Stimulated activated CD8-positive, alpha-beta memory T cell treated with anti-CD3 and anti-CD28 coated beads, Interleukin-4, amount 100 ng/mL, for 4 hours (primary cell): ENCODE measurements at places on chromosomes 4 and X.

GRCh38 chr4:164847967-164848649 lies 28.9 kb upstream of the APELA start:
- DNase-seq = no peak

DNA sequence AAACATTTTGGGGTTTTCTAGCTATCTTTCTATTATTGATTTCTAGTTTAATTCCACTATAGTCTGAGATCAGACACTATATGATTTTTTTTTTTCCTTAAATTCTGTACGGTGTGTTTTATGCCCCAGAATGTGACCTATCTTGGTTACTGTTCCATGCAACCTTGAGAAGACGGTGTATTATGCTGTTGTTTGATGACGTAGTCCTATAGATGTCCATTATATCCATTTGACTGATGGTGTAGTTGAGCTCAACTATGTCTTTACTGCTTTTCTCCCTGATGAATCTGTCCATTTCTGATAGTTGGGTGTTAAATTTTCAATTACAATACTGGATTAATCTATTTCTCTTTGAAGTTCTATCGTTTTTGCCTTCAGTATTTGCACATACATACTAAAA lies 212.5 kb downstream of the NDST4 start:
- no peak for DNase-seq

DNA sequence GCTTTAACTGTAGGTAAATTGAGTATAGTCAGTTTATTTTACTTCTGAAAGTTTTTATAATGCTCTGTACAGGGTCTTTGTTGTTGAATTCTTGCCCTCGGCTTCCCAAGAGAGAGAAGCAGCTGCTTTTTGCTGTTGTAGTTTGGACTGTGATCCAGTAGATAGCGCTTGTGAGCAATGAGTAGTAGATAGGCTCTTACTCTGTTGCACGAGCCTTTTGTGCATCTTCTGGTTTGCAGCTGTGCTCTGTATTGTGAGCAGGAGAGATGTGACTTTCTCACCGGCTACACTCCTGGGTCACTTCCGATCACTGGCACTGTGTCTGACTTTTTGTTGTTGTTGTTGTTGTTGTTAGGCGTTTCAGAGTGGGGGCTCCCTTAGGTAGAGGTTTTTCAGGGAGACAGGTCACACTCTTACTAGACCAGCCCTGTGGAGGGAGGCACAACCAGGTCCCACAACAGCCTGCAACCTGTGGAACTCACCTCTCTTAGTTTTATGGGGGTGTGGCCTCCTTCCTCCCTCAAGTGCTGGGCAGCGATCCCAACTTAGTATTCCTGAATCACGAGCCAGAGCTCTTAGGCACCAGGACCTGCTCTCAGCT lies 822.1 kb upstream of the GALNTL6 start:
- no peak for DNase-seq

DNA sequence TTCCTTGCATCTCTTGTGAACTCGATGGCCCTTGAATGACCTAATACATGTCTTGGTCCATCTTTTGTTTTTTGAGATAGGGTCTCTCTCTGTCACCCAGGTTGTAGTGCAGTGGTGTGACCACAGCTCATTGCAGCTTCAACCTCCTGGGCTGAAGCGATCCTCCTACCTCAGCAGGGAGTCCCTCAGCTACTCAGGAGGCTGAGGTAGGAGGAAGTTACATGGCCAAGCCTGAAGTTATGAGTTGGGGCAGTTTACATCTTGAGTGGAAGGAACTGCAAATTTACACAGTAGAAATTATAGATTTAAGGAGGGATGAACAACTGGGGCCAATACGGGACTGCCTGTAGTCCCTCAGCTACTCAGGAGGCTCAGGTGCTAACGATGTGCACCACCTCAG lies 97.2 kb upstream of the METTL14 start:
- no peak for DNase-seq

GRCh38 chr4:181956512-181956911 lies 286.7 kb upstream of the TENM3 start:
- DNase-seq = no peak

- no peak for DNase-seq
Observed at GRCh38 chr4:24476282-24476681, 108.1 kb downstream of the DHX15 start.

DNA sequence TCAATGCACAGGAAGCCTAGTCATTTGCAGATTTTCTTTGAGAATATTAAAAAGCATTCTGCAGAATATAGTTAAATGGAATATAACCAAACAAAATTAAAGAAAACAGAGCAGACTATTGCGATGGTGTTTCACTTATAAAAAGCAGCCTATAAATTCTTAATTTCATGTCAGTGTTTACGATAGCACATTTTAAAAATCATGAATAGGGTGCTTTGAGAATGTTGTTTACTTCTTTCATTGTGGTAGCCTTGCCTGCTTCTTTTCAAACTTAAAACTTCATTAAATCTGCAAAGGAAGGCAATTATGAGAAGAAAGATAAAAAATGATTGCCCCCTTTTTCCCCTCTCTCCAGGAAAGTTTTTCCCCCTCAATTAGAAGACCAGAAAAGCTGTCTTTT lies 748.6 kb downstream of the CCSER1 start:
- no peak for DNase-seq

DNA sequence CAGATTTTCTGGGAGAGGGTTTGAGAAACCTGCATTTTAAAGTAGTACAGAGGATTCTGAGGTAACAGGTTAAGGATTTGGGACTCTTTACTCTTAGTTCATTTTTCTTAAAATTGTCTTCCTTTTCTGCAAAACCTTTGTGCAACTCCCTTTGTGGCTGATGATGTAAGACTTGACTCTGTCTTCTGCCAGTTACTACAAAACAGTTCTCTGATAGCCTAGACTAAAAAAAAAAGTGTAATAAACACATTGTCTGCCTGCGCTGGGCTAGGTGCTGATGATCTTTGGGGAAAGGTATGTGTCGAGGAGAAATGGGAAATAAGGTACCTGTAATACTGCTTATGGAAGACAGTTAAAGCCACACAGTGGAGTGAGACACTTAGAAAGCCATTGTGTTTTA lies 28.7 kb downstream of the IL13RA1 start:
- DNase-seq = no peak

GRCh38 chr4:84914686-84915395 lies 51.6 kb downstream of the WDFY3 start:
- DNase-seq = no peak

GRCh38 chr4:136838607-136839006 lies 693.7 kb downstream of the PCDH18 start:
- DNase-seq = no peak

- no peak for DNase-seq
Observed at GRCh38 chr4:95428291-95429070, 120.3 kb downstream of the UNC5C start.

DNA sequence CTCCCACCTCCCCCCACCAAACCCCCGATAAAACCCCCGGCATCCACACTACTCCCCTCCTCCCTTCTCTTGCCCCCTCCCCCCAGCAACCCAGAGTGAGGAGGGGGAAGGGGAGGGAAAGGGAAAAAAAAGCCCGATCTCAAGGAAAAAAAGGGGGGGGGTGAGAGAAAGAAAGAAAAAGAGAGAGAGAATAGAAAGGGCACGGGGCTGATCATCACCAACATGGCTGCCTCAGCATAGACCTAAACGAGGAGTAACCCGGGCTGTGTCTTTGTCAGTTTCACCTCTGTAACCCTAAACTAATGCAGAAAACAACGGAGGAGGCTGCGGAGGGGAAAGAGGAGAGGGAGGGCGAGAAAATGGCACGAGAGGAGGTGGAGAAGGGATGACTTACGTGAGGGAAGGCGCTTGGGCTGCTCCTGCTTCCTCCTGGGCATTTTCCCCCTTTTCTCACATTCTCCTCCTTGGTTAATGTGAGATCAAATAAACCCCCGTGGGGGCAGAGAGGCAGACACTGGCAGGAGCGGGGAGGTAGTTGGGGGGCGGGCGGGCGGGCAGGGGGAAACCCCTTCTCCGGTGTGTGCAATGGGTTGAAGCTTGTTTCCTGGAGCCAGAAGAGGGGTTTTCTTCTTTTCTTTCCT lies 532 bp downstream of the ZNF827 start:
- DNase-seq = peak; percentile 10

DNA sequence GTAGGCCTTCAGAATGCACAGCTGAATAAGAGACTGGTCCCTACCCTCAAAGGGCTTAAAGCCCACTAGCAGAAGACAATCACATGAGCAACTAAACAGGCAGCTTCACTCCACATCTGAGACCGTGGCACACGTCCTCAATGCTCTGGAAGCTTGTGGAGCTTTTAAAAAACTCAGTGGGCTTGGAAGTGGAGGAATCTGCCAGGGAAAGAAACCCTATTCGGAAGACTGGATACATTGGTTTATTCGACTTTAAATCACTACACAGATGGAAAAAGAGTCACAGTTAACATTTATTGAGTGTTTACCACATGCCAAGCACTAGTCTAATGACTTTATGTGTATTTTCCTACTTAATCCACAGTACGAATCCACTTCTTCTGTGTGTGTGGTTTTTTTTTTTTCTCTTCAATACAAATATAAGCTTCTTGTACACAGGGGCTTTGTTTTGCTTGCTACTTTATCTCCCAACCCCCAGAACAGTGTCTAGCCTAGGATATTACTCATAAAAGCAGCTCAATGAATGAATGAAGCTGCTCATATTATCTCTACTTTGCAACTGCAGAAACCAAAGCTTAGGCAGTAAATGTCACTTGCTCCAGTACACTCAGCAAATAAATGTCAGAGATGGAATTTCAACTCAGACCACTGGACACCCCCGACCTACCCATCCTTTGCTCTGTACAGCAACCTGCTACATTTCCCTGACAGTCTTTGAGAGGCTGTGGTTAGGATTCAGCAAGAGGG lies 137.7 kb downstream of the LDB2 start:
- DNase-seq = no peak

DNA sequence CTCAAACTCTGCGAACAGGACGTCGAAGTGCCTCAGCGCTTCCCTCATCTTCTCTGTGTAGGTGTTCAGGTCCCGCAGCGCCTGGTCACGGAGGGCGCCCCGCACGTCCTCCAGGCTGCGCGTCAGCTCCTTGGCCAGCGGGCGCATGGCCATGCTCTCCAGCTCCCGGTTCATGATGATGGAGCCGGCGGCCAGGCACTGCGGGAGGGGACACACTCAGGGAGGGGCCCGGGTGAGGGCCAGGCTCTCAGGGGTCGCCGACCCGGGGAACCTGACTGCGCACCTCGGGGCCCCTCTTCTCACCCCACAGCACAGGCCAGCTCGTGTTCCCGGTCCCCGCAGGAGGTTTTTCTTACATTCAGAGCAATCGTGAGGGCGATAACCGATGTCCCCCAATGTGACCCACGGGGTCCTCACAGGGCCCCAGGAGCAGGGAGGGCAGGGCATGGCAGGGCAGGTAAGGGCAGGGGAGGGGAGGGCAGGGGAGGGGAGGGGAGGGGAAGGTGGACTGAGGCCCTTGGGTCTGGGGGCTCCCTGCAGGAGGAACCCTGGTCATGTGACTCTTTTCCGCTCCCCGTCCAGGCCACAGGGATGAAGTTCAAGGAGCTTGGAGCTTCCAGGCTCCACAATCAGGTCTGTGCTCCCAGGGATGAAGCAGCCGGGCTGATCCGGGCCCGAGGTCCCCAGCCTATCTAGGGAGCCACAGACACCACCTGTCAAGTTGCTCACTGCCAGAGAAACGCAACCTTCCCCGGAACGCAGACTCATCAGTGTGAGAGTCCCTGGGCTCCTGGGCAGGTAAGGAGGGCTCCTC lies 77.8 kb upstream of the MXD4 start:
- no peak for DNase-seq

DNA sequence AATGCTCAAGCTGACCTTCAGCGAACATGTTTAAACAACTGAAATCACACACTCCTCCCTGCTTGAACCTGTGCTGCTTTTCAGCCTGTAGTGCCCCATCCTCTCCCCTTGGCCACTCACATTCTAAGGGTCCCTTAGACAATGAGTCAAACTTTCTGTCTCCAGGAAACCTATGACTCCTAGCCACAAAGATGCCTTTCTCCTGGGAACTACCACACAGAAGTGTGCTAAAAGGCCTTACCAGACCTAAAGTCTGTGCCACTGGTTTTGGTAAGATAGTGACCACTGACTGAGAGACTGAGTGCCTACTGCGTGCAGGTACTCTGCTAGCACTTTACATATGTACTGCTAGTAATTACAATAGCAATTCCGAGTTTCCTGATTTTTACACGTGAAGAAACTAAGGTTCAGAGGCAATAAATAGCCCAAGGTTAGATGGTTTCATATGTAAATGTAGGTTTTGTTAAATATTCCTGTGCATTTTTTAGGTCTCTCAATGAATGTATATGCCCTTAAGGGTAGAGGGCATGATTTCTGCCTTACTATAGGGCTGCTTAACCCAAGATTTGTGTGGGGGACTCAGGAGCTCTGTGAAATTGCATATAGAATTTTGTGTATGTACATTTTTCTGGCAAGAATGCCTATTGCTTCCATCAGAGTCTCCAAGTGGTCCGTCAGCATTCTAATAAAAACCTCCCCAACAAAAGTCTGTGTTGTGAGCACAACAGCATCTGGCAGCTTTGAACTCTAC lies 71.1 kb downstream of the NSG1 start:
- DNase-seq = no peak

- no peak for DNase-seq
Observed at GRCh38 chrX:21955403-21956189, 15.1 kb downstream of the SMS start.

- DNase-seq = no peak
Observed at GRCh38 chr4:82954212-82954611, 53.7 kb downstream of the THAP9 start.

- DNase-seq = no peak
Observed at GRCh38 chr4:15910155-15910940, 28.2 kb downstream of the FGFBP1 start.

GRCh38 chrX:489820-490219 lies 103.1 kb upstream of the PPP2R3B start:
- DNase-seq = no peak

- DNase-seq = no peak
Observed at GRCh38 chr4:109559625-109559982, 442 bp upstream of the MCUB start.

- no peak for DNase-seq
Observed at GRCh38 chr4:1206299-1207156, 34.1 kb upstream of the SPON2 start.

DNA sequence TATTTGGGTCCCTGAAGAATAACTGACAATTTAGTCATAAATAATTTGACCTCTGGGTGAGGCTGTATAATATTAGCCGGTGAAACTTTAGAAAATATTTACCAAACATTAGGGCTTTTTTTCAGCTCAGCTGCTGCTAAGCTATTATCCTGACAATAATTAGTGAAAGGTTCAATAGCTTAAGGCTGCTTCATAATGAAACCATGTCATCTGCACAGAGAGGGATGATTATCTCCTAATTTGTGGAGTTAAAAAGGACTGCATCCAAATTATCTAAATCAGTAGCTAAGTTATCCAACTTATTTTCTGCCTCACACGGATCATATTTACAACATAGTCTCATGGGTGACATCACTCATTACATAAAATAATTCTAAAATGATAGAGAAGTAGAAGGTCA lies 1249.8 kb downstream of the RAPGEF2 start:
- no peak for DNase-seq
